ENCODE measurements at places on chromosomes 2 and 18. TPM values are rescaled to one million over a fixed set of nuclear protein-coding genes. Genes with fewer than 3 reads are reported as not detected.

- peaks cover 3% of the 10 kb centered on the region for H3K36me3 ChIP-seq
- no peak for DNase-seq
- peak overlapping the region; percentile 31 for H3K4me3 ChIP-seq
These were observed 32.5 kb upstream of the FOSL2 start for GRCh38 chr2:28360058-28360717.

GRCh38 chr2:20457661-20458630 lies 11.1 kb downstream of the RHOB start:
- H3K27ac ChIP-seq = no peak overlapping the region
- no peak for DNase-seq
- peaks cover 14% of the 10 kb centered on the region for H3K4me1 ChIP-seq
- no peak overlapping the region for H3K4me3 ChIP-seq
- H3K36me3 ChIP-seq = no peaks in the 10 kb centered on the region
- peaks cover 40% of the 10 kb centered on the region for H3K27me3 ChIP-seq

DNA sequence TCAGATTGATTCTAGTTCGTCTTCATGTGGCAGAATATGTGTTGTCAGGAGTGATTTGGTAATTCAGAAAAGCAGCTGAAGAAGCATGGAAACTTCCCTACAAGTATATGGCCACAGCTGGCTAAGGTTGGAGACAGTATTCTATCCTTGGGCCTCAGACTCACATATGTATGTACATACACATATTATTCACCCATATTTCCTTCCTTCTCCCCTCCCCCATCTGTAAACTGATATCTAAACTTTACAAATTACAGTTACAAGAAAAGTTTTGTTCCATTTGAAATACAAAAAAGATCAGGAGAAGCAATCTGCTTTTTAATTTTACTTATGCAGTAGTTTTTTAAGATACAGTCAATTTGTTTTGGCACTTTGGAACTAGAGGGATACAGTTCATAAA lies 3.1 kb downstream of the SP3 start:
- H3K4me3 ChIP-seq = peak overlapping the region; percentile 92
- no peaks in the 10 kb centered on the region for H3K27me3 ChIP-seq
- peaks cover 49% of the 10 kb centered on the region for H3K4me1 ChIP-seq
- H3K27ac ChIP-seq = peak overlapping the region; percentile 98
- DNase-seq = no peak
- peaks cover 42% of the 10 kb centered on the region for H3K36me3 ChIP-seq

DNA sequence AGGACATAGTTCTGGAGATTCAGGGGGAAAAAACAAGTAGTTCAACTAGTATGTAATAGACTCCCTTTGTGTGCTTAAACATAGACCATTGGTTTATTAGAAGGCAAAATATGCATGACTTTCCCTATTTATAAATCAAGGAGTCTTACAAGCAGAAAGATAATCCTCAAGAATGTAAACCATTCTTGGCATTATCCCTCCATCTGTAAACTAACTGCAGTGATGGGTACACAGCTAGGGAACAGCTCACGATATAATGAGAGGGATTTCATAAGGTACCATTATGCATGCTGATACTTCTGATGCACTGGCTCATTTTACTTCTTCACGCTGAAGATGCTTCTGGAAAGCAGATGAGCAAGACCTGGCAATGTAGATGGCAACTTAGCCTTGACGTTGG lies 878 bp downstream of the FBXO15 start:
- no peak for DNase-seq
- H3K27ac ChIP-seq = peak overlapping the region; percentile 99
- H3K36me3 ChIP-seq = peaks cover 33% of the 10 kb centered on the region
- H3K4me1 ChIP-seq = peaks cover 34% of the 10 kb centered on the region
- peaks cover 2% of the 10 kb centered on the region for H3K27me3 ChIP-seq

DNA sequence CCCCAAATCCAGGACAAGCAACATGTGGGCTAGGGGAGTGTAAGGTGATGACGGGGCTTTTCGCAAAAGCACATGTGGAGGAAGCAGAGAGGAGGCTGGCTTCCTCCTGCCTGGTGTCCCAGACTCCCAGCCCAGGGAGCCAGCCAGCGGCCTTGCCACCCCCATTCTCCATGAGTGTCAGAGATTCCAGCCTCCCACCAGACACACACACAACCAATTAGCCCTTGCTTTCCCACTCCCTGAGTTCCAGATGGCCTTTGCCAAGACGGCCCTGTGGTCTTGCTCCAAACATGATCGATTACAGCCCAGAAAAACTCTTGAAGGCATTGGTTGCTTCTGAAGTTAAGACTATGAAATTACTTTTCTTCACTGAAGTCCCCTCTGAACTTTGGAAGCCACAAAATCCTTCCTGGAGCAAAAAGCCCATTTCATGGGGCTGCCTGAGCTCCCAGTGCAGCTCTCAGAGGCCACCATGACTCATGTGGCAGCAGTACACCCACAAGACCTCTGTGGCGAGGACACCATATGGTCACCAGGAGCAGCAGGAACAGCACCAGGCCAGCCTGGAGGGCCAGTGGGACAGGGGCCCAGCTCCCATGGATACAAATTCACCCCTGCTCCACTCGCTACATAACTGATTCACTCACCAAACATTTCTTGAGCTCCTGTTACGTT lies 69.1 kb upstream of the PID1 start:
- no peaks in the 10 kb centered on the region for H3K4me1 ChIP-seq
- H3K4me3 ChIP-seq = no peak overlapping the region
- H3K27me3 ChIP-seq = no peaks in the 10 kb centered on the region
- no peak overlapping the region for H3K27ac ChIP-seq

The SF3B6 gene
- 144 TPM for total RNA-seq

The COLEC12 gene
- total RNA-seq = not detected

The UGT1A5 gene
- total RNA-seq = not detected

Measured in activated CD8-positive, alpha-beta T cell treated with anti-CD3 and anti-CD28 coated beads for 36 hours (primary cell).